EH (cell line): ENCODE measurements at places on chromosomes 7 and 10.
A peak's percentile ranks its signal among the peaks of the same experiment; 100 is the strongest.

DNA sequence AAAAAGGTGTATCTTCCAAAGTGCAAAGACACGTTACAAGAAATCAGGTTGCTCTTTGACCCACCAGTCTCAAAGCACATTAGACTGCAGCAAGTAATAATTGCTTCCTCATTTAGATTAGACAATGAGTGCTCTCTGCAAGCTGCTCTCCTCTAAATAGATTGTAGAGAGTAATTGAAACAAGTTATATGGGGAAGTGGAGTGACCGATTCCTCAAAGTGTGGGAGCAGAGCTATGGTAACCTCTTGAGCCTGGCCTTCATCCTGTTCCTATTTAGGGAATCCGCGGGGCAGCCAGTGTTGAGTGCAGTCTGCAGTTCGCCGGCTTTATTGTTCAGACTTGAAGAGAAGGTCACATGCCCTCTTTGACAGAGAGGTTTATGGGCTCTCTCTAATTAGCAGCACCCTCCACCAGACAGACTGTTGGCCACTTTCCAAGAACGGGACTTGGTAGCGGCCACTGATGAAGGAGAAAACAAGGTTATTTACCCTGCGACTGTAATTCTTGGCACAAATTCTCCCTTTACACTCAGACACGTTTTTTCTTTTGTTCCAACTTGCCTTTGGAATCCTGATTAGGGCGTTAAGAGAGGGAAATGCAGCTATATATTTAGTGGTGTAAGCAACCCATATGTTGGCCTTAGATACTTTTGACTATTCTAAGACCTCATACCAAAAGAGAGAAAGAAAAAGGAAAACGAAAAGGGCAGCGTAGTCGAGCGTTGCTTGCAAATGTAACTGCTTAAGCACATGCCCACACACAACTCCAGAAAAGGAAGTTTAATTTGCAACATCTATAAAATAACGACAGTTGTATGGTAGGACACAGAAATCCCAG lies 107.5 kb downstream of the REEP3 start:
- DNase-seq = peak; percentile 62

- peak; percentile 85 for DNase-seq
Measured at GRCh38 chr10:33240931-33241330, 93.5 kb downstream of the NRP1 start.

DNA sequence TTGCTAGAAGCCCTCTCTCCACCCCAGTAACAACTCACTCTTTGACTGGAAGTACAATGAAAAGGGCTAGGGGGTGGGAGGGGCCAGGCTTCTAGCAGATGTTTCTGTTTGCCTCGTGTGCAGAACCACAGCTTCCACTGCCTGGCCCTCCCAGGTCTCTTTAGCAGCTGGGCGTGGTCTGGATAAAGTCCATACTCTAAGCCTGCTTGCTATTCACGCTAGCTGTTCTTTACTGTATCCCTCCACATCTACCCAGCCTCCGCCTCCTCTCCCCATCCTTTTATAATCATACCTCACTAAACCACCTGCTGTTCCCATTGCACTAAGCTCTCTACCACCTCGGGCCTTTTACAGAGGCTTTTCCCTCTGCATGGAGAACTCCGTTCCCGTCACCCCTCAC lies 288.8 kb downstream of the CAMK1D start:
- peak; percentile 2 for DNase-seq

GRCh38 chr7:83921941-83922607 lies 272.5 kb downstream of the SEMA3A start:
- DNase-seq = peak; percentile 27

DNA sequence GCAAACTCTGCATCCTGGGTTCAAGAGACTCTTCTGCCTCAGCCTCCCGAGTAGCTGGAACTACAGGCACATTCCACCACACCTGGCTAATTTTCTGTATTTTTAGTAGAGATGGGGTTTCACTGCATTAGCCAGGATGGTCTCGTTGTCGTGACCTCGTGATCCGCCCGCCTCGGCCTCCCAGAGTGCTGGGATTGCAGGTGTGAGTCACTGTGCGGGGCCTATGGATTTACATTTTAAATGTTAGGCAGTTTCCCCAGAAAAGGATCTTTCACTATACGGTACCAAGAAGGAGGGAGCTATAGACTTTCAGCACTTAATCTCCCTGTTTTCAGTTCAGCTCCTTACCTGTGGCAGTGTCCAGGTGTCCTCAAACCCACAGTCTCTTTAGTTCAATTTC lies 50.8 kb downstream of the SIRT1 start:
- no peak for DNase-seq

GRCh38 chr10:560314-560992 lies 129.0 kb downstream of the DIP2C start:
- no peak for DNase-seq

DNA sequence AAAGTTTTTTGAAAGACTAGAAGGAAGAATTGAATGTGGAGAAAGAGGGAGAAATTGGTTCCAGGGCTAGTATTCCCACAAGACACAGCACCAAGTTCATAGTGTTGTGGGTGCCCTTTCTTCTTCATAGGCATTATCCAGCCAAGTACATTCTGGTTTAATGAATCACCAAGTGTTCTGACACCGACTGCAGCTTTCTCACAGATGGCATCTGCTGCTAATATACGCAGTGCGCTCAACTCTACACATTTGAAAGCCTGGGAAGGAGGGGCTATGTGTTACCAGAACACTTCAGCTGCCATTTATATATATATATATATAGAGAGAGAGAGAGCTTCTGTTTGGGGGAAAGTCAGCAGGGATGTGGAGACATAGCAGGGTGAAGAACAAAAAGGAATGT lies 1168.4 kb downstream of the GATA3 start:
- DNase-seq = peak; percentile 70

DNA sequence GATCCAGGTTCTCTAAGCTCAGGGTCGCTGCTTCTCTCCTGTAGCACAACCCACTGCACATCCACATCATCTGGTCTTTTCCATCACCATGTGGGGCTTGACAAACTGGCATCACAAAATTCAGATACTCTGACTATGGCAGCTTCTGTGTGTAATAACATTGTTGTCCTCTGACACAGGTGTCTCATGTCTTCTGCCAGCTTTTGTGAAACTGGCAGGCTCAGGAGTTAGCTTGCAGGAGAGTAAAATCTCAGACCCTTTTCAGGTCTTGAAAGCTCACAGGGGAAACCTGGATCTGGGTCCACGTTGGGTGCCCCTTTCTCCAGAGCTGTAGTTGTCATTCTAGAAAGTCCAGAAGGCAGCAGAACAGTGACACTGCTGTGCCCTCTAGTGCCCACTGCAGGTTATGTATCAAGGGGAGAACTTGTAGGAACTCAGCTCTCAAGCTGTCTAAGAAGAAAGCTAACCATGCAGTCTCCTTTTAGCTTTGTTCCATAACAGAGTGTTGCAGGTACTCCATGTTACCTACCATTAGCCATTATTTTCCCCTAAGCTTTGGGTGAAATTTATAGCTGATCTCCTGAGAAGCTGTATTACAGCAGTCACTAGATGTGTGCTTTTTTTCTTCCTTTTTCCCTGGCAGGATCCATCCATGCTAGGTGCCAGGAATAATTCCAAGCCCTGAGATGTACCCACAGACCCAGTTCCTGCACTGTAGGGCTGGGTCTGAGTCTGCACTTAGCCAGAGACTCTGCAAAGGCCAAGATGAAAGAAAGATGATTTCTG lies 102.7 kb downstream of the ZNF248 start:
- no peak for DNase-seq

- DNase-seq = peak; percentile 57
Measured at GRCh38 chr10:23343591-23344240, 881 bp downstream of the C10orf67 start.

GRCh38 chr7:124322561-124322960 lies 289.7 kb upstream of the TMEM229A start:
- DNase-seq = peak; percentile 3

GRCh38 chr7:94792241-94792640 lies 115.2 kb upstream of the PPP1R9A start:
- no peak for DNase-seq

DNA sequence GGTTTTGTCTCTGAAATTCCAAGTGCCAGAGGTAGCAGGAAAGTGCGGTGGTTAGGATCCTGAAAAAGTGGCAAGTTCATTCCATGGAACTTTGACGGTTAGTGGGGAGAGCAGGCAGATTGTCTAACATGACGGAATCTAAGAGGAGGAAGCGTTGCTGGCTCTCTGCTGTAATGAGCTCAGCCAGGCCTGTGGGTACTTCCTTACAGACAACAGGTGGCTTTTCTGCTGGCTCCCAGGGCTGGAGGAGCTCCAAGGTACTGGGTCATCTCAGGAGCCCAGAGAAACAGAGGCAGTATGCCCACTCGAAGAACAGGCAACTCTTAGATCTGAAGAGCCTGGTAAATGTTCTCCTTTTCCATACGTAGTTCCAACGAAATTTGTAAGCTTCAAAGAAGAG lies 3.1 kb upstream of the AIFM2 start:
- DNase-seq = no peak

- DNase-seq = peak; percentile 65
Measured at GRCh38 chr7:104980841-104981671, 32.9 kb upstream of the KMT2E start.

GRCh38 chr7:66348959-66349358 lies 143.8 kb downstream of the TPST1 start:
- DNase-seq = no peak

DNA sequence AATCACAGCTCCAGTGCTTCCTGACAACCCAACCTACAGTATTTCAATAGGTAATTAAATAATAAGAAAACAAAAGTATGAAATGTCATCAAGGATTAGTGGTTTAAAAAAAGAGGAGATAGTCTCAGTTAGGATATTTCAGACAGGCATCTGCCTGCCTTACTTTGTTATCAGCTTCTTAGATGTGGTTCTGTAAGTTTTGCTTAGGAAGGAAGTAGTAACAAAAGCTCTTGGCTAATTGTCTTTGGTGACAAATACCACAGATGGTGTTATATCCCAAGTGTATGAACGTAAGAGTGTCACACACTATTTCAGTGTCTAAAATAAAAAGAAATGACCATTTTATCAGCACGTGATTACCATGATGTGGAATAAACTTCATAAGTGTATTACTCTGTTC lies 9.8 kb upstream of the ACTA2 start:
- DNase-seq = no peak

- DNase-seq = peak; percentile 44
Measured at GRCh38 chr7:95684037-95684436, 87.7 kb upstream of the PDK4 start.

- DNase-seq = peak; percentile 52
Measured at GRCh38 chr7:70614237-70615045, 517.5 kb upstream of the GALNT17 start.

- DNase-seq = no peak
Measured at GRCh38 chr10:62573929-62574328, 199.8 kb downstream of the ZNF365 start.

GRCh38 chr7:96361116-96361857 lies 39.4 kb upstream of the SLC25A13 start:
- no peak for DNase-seq

DNA sequence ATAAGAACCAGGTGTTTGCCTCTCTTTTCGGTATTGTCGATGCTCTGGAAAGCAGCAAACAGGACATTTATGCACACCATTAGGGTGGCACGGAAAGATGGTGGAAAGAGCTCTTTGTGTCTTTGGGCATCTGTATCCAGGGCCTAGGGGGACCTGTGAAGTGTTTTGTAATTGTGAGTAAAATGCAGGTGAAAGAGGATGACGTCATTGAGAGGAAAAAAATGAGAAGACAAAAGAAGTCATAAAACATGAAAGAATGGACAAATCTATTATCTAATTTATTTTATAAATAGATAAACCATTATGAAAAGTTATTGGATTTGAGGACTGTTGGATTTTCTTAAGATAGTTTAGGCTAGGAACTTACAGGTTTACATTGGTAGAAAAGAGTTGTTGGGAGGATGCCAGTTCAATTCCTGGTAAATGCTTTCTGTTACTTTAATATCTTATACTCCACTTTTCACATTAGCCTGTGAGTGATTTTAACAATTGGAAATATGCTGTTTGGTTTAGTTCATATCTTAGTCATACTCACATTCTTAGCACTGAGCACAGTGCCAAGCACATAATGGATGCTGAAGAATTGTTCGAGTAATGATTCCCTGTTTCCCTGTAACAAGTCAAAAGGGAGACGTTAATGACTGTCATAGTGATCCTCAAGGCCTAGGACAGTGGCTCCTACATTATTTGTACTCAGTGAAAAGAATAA lies 62.6 kb downstream of the EXOC4 start:
- peak; percentile 76 for DNase-seq
